CD4-positive, alpha-beta T cell treated with Interferon alpha-2 for 1 hour (primary cell): ENCODE measurements at places on chromosomes 3 and 15.

DNA sequence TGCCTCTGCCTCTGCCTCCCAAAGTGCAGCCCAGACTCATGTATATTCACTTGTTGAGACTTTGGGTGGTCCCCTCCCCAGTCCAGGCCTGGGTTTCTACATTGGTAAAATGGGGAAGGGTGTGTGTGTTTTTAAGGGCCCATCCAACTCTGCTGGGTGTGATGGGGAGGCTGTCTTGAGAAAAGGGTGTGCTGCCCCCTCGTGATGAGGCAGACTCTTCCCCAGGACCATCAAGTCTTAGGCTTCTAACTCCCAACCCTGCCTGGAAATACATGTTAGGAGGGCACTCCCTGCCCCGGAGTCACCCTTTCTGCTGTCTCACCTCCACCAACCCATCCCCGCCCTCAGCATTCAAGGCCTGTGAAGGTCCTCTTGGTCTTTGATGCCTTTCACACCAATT, 4.4 kb upstream of the PTPN23 start:
- DNase-seq: no peak

DNA sequence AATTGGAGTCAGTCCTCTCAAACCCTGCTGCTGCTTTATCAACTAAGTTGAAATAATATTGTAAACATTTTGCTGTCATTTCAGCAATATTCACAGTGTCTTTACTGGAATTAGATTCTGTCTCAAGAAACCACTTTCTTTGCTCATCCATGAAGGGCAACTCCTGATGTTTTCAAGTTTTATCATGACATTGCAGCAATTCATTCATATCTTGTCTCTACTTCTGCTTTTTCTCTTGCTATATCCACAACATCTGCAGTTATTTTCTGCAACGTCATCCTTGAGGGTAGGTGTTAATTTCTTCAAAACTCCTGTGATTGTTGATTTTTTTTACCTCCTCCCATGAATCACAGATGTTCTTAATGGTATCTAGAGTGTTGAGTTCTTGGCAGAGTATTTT, 181.6 kb downstream of the EPHA6 start:
- DNase-seq: no peak

- no peak for DNase-seq
Observed at GRCh38 chr3:4408958-4409357, 58.1 kb downstream of the SUMF1 start.

DNA sequence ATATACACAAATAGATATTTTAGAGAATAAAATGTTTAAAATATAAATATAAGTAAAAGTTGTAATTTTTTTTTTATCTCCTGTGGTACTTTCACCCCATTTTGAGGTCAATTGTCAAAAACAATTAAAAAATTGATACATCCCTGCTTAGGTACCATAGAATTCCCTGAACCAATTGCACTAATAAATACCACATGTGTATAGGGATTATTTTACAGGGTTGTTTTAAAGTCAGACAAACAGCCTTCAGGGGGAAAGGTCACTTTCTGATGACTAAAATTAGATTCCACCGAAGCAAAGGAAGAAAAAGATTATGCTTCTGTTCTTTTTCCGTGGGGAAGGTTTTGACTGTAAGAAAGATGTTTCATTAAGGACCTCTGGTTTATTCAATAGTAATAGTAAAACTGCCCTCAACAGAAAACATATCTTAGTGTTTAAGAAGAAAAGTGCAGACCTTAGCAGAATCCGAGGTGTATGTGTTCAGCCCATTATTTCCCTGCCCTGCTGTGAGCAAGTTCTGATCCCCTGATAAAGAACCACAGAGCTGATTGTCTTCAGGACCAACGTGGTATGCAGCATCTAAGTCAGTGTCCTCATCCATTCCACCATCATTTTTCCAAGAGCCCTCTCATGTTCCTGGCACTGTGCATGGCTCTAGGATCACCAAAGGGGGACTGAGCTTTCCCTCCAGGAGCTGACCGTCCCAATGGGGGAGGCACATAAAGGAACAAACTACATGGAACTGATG, 132.9 kb upstream of the IL12A start:
- DNase-seq: no peak

DNA sequence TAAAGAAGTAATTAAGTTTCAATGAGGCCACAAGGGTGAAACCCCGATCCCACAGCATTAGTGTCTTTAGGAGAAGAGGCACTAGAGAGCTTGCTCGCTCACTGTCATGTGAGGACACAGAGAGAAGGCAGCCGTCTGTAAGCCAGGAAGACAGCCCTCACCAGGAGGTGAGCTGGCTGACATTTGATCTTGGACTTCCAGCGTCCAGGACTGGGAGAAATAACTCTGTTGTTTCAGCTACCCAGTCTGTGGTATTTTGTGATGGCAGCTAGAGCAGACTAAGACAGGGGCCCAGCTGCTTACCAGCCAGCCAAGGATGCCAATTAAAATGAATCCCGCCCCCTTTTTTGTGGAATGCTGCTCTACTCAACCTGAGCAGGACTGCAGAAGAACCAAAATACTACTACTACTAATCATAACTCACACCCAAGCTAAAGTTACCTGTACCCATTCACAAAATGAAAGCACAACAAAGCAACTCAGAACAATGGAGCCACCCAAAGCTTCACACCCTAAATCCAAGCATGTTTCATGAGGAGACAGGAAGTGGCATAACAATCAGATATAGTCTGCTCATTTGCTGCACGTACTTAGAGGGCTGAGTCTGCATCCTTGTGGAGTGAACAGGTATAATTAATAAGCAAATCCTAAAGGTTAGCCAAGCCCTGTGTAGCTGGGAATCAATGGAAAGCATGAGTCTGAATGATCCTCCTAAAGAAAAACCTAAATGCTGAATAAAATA, 35.6 kb upstream of the RHCG start:
- no peak for DNase-seq

- DNase-seq: no peak
Observed at GRCh38 chr3:46882377-46883053, 5.0 kb downstream of the PTH1R start.

- DNase-seq: no peak
Observed at GRCh38 chr3:178063461-178063860, 472.8 kb upstream of the KCNMB2 start.

GRCh38 chr15:55289011-55289745, 435 bp downstream of the RAB27A start:
- DNase-seq: peak; percentile 59

DNA sequence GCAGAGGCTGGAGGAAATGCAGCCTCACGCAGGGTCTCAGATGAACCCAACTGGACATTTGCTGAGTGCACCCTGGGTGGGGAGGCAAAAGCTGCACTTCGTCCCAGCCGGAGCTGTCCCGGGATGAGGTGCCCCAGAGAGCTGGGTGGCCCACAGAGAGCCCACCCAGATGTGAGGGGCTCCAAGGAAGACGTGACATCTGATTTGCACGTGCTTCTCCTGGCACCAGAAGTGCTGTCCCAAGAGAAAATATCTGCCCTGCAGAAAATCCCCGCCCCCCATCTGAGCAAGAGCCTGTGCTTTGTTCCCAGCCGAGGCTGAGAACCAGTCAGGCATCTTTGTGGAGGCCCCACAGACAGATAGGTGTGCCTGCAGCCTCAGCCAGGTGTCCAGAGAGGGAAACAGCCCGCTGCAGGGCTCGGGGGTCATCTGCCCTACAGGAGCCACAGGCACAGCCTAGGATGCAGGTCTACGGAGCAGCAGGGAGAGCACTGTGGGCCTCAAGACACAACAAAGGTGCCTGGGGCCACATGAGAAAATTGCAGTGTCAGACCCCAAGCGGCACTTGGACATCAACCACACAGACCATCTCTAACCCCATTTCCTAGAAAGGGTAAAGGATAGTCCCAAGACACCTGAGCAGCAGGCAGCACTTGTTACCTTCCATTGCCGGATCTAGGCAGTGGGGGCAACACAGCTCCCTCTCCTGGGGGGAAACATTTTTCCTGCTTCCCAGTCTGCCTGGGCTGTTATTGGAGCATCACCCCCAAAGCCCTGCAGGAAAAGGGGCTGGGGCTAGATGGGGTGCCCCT, 5.8 kb downstream of the TMIE start:
- no peak for DNase-seq

GRCh38 chr15:90047956-90048575, 46.9 kb downstream of the ZNF710 start:
- DNase-seq: no peak

- DNase-seq: no peak
Observed at GRCh38 chr3:57000012-57000411, 60.5 kb upstream of the SPATA12 start.

DNA sequence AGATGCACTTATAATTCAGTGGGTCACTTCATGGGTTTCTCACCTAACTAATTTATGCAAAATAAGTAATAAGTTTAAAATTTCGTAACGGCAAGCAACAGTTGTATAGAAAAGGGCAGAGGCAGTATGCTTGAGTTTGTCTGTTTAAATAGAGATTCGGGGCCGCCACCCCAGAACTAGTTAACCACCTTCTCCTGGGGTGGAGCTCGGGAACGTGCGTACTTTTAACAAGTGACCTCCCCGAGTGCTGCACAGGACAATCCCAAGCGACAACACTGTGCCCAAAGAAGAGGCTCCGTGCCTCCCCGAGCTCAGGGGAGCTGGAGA, 439 bp downstream of the SSR3 start:
- no peak for DNase-seq

DNA sequence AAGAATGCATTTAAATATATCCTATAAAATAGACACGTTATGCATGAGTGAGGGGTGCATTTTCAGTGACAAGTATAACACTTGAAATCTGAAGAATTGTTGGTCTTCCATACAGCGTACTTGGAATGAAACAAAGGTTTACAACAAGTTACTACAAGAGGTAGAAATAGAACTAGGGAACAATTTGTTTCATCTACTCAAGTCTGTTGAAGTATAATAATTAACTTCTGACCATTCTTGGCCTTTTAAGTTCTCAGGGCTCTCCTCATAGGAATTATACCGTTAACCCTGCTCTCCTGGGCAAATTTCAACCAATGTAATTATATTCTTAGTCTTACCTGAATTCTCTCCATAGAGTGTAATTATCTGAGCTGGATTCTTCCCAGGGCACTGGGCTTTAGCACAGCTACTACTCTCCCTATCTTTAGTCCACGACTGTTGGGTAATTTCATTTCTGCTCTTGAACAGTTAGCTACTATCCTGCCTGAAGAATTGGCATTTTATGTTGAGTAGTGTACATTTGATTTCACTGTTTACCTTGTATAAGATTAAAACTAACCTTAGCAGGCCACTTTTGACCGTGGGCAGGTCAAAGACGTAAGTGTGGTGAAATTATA, 100.6 kb downstream of the UBE2E2 start:
- DNase-seq: no peak

DNA sequence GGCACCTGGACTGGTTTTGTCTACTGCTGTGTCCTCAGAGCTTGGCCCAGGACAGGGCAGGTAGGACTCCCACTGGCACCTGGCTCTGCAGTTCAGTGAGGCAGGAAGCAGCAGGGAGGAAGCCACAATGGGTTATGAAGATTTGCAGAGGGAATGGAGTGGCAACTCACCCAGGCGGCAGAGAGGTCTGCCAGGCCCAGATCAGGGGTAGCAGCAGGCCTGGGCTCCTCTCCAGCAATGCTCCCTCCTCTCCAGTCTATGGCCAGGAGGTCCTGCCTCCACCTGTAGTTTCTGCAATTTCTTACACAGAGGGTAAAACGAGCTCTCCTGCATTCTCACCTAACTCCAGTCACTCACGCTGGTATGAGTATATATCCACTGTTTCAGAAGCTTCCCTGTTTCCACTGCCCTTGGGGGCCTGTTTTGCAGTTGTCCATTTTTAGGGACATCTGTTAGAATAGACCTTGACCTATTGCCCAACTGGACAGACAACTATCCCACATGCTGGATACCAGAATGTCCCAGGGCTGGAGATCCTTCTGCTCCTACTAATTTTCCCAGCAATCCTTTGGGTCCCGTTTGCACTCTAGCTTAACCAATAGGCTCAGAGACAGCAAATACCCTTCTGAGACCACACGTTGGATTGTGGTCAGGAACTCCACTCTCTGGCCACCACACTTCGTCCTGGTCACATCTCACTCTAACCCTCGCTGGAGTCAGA, 35.2 kb downstream of the HMCES start:
- DNase-seq: no peak

DNA sequence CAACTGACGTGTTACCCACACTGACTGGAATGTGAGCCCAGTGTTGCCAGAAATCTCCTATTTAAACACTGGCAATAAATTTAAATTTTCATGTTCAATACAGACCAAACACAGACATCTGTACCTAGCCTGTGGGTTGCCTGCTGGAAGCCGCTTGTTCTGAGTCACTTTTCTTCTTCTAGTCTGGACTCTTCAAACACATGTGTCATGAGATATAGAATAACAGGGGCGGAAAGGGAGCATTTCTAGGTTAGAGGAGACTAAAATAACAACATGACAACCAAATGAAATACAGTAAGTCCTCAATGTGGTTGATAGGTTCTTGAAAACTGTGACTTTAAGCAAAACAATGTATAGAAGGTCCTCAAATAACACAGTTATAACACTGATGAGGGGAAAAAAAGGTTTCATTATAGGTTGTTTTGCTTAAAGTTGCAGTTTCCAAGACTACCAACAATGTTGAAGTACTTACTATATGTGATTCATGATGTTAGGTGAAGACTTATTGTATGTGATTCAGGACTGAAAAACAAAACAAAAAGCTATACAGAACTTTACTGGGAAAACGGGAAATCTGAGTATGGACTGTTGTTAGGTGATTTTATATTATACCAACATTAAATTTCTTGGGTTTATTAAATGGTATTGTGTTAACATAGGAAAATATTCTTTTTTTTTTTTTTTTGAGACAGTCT, 63.1 kb downstream of the PRKAR2A start:
- DNase-seq: no peak

GRCh38 chr3:61454006-61454585, 107.3 kb upstream of the PTPRG start:
- DNase-seq: no peak

GRCh38 chr15:99873451-99873850, 140.2 kb upstream of the LYSMD4 start:
- DNase-seq: no peak

GRCh38 chr3:157888040-157888439, 218.2 kb downstream of the SHOX2 start:
- DNase-seq: no peak

DNA sequence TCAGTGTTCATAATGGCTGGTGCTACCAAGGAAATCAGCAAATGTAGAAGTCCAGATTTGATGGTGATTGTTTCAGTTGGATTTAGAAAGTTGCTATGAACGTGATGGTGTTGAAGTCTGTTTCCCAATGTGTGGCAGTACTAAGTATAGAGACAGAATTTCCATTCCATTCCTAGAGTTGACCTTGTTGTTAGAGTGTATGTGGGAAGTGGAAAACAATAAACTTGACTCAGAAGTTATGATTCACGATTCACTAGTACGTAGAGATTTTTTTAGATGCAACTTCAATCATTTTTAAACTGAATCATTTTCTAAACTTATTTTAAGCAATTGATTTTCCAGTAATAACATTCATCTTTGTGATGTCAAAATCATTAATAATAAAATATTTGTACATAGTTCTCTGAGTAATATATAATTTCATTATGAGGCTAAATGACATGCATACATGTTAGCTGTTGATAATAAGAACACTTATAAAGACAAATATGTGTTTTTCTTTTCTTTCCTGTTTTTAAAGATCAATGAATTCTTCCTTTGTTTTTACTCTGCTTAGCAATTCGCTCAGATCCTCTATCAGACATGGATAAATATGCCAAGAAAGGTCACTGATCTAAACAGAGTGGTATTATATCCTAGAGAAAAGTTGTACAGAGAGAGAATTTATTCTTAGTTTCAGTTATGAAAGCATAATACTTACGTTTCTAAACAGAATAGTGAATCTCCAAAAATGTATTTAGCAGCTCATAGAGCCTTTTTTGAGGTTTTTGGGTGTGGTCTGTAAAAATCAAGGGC, 108.8 kb upstream of the GPR149 start:
- DNase-seq: no peak

GRCh38 chr3:148464246-148464645, 233.5 kb upstream of the AGTR1 start:
- DNase-seq: no peak

- no peak for DNase-seq
Observed at GRCh38 chr15:101615986-101616848, 36.0 kb downstream of the TM2D3 start.
